Inflammatory macrophage treated with lipopolysaccharide for 1 hour (primary cell): ENCODE measurements at places on chromosomes 5 and 9.

DNA sequence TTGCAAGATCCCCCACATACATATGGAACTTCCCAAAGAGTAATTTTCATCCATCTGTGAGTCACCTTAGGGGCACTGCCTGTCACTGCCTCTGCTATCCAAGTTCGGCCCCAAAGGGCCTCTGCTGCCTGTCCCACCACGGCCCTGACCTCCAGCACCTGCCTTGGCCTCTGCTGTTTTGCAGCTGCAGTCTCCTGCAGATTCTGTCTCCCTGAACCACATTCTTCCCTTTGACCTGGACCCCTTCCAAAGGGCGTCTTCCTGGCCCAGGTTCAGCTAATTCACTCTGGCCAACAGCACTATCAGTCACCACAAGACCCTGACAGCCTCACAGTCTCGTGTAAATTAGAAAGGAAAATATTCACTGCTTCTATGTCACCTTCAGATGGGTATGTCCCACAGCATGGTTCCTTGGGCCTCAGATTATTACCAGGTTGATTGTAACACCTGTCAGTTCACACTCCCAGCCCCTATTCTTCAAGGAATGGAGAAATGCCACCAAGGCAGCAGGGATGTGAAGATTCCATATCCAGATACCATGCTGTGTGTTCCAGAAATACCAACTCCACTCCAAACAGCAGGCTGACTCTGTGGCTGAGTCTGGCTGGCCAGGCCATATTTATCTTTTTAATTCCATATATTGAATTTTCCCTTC, 479.3 kb downstream of the ARHGEF28 start:
- no peak for DNase-seq

- DNase-seq, result no peak
These were observed 4.7 kb downstream of the PLIN2 start for GRCh38 chr9:19122490-19123042.

DNA sequence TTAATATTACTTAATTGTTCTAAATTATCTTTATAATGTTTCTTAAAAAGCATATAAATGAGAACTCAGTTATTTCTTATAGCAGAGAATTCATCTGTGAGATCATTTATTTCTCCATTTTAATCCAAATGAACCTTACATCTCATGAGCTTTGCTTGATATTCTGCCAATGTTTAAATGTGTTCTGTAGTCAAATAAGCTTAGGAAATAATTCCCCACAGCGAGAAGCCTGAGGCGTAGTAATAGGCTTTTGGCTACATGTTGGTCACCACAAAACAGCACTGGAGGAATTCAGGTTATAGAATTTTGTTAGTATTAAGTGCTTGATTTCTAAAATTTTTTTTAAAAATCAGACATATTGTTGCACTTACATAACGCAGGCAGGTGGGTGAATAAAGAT, 585.3 kb upstream of the RORB start:
- no peak for DNase-seq

- peak; percentile 65 for DNase-seq
These were observed 30.6 kb upstream of the IQGAP2 start for GRCh38 chr5:76372323-76373054.

DNA sequence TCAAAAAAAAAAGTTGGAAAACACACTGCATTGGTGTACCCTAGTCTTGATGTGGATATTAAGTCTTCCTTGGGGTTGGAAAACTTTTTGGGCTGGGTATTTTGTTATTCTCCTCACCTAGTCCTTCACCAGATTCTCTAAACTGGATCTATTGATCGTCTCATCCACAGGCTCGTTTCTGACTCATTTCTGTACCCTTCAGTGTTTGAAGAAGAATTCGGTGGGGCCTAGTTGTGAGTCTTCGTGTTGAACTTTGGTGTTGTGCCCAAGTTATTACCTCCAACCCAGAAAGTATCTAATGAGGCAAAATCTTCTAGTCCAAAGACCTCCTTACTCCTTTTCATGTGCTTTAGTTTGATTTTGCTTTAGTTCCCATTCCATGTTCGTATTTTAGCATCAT, 1.6 kb downstream of the NFX1 start:
- DNase-seq, result no peak
